ENCODE measurements at places on chromosomes 13 and 19.
A peak's percentile ranks its signal among the peaks of the same experiment; 100 is the strongest.

DNA sequence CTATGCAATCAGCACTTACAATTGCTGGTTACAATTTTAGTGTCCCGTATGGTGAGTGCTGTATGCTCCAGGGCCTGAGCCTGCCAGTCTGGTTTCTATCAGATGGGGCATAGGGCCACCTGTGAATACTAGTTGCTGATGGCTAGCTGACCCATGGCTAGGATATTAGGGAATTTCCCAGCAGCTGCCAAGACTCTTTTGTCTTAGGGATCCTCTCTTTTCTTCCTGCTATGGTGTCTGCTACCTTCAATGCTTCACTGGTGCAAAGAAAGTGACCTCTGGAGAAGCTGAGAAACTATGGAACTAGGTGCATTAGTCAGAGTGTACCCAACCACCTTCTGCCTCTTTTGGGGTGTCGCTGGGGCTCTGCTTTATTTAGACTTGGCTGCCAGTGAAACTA is 11.6 kb downstream of the CCDC169 start:
- no peak for DNase-seq

DNA sequence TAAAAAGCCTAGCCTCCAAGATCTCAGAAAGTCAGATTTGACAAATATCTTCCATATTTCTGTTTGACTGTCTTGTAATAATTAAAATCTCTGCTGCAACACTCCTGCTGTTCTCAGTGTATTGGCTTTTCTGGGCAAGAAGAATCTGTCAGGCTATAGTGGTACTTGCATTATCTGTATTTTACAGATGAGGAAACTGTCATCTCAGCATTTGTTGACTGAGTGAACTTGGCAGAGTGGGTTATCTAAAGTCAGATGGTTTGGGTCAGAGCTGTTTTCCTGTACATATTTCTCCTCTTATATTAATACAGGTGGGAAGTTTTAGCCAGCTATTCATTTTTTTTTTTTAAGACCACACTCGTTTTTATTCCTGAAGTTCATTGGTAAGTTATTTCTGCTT is 1378.2 kb upstream of the PCDH20 start:
- DNase-seq: no peak

- peak; percentile 35 for DNase-seq
Observed at GRCh38 chr19:3801412-3802096, 15.4 kb upstream of the MATK start.

GRCh38 chr13:31089649-31090048 is 72.1 kb downstream of the HSPH1 start:
- DNase-seq: no peak

- no peak for DNase-seq
Observed at GRCh38 chr19:3319643-3320353, 46.6 kb upstream of the NFIC start.

- DNase-seq: no peak
Observed at GRCh38 chr13:86792153-86792651, 879.0 kb upstream of the SLITRK5 start.

DNA sequence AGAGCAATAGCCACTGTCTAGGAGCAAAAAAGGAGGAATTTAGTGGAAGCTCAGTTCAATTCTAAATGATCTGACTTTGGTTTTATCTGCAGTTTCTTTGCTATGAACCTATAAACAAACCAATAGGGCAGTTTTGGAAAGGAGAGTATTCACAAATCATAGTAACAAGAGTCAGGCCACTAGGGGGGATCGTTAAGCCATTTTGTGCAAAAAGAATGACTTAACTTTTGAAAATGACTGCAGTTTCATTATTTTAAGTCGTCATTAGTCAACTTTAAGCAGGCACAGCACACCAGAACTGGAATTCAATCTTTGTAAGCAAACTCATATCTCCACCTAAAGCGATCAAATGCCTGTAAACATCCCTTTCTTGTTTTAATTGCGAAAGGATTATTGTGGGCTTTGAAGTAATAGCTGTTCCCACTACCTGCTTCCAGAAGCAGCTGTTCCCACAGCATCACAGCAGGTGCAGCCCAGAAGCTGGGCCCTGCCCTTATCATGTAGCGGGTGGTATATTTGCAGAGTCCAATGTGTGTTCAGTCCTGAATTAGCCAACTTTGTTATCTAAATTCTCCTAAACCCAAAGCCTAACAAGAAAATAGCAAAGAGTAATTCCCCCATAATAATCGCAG is 51.5 kb downstream of the SOX21 start:
- no peak for DNase-seq

DNA sequence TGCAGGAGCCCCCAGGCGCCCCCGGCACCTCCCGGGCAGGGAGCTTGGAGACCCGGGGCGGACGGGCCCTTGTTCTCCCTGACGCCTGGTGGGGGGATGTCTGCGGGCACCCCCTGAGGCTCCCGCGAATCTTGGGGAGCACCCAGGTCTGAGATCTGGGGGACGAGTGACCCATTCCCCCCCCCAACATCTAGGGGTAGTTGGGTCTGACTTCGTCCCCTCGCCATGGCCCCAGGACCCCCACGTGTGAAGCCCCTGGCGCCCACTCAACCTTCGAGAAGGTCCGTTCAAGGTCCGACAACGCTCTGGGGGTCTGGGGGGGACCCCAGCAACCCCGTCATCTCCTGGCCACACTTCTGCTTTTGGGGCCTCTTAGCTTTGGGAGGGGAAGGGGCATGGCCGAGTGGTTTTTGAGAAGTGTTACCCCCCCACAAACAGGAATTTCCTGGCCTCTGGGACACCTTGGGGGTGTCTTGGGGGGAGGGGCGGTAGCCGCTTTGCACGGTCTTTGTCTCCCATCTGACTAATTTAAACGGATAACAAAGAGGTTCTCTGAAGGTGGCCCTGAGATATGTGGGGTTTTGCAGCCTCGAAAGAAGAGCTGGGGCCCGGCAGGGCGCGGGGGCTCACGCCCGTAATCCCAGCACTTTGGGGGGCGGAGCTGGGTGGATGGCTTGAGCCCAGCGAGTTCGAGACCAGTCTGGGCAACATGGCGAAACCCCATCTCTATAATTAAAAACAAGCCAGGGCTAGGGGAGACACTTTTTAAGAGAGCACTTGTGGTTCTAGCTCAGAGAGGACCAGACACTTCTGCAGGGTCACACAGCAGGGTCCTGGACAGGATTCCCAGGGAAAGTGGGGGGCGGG is 608 bp downstream of the CNN2 start:
- DNase-seq: no peak

GRCh38 chr19:16266586-16266942 is 58.1 kb upstream of the KLF2 start:
- DNase-seq: peak; percentile 43

GRCh38 chr13:65727070-65727469 is 1503.1 kb downstream of the PCDH9 start:
- DNase-seq: no peak

GRCh38 chr13:26449063-26449848 is 108.2 kb upstream of the WASF3 start:
- no peak for DNase-seq

DNA sequence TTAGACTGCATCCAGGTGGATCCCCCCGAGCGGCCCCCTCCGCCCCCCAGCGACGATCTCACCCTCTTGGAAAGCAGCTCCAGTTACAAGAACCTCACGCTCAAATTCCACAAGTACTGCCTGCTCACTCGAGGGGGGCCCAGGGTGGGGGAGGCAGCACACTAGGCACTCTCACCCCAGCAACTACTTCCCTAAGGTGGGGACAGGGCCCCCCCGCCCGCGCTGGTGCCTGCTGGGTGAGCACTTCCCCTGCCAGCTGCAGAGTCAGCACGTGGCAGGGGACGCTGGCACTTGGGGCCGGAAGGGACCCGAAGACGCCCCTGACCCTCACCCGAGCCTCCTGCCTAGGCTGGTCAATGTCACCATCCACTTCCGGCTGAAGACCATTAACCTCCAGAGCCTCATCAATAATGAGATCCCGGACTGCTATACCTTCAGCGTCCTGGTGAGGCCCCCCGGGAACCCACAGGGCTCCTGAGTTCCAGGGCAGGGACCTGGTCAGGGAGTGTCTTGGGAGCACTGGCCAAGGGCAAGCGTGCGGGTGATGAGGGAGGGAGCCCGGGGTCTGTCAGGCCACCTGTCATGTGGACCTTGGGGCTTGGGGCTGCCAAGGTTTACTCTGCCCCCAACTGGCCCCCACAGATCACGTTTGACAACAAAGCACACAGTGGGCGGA is 5.2 kb downstream of the MCOLN1 start:
- no peak for DNase-seq

- no peak for DNase-seq
Observed at GRCh38 chr13:95948656-95949055, 104.5 kb downstream of the UGGT2 start.

- DNase-seq: no peak
Observed at GRCh38 chr13:95235199-95235756, 66.0 kb downstream of the ABCC4 start.

- no peak for DNase-seq
Observed at GRCh38 chr13:25689539-25689938, 317.8 kb downstream of the ATP8A2 start.

DNA sequence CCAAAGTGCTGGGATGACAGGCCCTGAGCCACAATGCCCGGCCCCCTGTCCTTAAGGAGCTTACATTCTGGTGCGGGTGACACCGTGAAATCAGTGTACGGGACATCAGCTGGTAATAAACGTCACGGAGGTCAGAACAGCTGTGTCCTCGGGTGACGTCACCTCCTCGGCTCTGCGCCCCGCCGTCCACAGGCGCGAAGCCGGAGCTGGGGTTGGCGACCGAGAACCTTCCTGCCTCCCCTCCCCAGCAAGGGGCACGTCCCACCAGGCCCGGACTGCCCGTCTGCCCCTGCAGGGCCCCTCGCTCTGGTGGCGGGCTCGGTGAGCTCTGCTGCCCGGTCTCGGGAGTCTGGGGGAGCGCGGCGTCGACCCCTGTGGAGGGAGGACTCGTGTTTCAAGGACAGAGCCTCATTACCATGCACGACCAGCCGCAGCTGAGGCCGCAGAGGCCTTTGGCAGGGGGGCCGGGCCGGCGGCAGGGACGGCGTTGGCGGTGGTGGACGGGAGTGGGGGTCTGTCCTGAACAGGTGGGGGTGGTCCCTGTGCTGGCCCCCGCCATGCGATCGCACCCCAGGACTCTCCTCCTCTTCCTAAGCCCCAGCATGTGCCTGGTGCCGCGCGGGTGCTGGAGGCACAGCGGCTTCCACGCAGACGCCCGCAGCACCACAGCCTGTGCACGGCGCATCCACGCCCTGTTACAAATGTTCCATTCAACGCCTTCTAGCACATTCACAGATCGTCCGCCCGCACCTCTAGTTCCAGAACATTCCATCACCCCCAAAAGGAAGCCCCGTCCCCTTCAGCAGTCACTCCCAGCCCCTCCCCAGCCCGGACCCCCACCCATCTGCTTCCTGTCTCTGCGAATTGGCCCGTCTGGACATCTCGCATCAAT is 5.4 kb downstream of the LINGO3 start:
- DNase-seq: no peak

DNA sequence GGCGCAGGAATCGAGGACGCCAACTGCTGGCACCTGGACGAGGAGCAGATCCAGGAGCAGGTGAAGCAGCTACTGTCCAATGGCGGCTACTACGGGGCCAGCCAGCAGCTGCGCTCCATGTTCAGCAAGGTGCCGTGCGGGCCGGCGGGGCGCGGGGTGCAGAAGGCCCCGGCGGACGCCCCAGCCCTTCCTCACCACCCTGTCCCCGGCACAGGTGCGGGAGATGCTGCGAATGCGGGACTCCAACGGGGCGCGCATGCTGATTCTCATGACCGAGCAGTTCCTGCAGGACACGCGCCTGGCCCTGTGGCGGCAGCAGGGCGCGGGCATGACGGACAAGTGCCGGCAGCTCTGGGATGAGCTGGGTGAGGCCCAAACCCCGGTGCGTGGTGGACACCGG is 13.6 kb downstream of the ZSWIM4 start:
- no peak for DNase-seq

GRCh38 chr13:30338952-30339351 is 31.6 kb upstream of the KATNAL1 start:
- no peak for DNase-seq

GRCh38 chr19:13228561-13228960 is 78.3 kb downstream of the IER2 start:
- no peak for DNase-seq

DNA sequence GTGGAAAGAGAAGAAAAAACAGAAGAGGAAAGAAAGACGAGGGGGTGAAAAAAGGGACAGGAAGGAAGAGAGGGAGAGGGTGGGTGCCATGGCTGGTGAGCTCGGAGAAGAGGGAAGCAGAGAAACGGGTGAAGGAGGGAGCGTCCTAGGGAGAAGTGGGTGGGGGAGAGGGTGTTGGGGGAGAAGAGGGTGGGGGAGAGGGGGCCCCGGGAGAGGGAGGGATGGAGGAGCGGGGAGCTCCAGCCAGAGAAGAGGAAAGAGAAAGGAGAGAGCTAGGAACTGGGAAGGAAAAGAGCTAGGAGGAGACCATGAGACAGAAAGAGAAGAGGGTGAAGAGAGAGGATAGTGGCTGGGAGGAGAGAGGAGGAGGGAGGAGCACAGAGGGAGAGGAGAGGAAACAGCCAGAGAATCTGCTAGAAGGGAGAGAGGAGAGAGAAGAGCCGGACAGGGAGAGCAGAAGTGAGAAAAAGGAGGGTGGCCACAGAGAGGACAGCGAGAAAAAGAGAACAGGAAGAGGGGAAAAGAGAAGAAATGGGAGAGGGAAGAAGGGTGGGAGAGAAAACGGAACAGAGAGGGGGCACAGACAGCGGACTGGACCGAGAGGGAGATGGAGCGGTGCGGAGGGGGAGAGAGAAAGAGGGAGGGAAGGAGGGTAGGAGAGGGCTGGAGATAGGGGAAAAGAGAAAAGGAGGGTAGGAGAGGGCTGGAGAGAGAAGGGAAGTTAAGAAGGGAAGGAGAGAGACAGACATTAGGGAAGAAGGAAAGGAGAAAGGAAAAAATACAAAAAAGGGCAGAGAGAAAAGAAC is 11.9 kb upstream of the GARIN5A start:
- no peak for DNase-seq

- no peak for DNase-seq
Observed at GRCh38 chr13:97505017-97505416, 71.0 kb downstream of the RAP2A start.

GRCh38 chr19:3356805-3357204 is 9.6 kb upstream of the NFIC start:
- no peak for DNase-seq

DNA sequence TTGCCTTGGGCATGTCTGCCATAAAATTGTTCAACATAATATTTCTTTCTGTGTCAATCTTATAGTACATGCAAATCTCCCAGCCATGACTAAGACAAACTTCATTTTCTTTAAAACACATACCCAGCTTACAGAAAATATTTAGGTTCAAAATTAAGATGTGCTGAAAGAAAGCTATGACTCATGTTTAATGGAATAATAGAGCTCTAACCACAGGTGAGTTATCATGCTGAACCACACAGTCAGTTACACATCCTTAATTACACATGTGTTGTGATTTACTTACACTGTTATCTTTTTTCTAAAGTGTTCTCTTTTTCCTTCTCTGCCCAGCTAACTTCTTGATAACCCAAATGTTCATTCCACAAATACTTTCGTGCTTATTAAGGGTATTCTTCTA is 1831.2 kb downstream of the OLFM4 start:
- DNase-seq: no peak
